Cardiac fibroblast (primary cell): ENCODE measurements at places on chromosomes 3 and 15.

DNA sequence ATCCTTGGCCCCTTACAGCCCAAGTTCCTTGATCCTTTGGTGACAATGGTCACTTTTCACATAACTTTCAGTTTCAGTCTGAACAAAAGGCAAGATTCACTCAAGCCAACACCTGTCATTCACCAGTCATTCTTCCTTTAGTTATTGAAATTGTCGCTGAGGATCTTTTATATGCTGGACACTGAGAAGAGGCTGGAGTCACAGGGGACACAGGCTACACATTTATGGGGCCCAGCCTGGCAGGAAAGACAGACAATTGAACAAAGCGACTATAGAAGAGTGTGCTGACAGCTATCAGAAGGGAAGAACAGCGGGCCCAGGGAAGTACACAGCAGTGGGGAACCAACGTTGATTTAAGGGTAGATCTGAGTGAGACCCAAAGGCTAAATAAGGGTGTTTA lies 69.8 kb upstream of the PROK2 start:
- DNase-seq, result no peak

- DNase-seq, result peak; percentile 2
These were observed 61.1 kb downstream of the FEZF2 start for GRCh38 chr3:62312201-62312600.

GRCh38 chr3:43364926-43365325 lies 78.6 kb downstream of the SNRK start:
- no peak for DNase-seq

GRCh38 chr3:90010341-90010740 lies 902.9 kb downstream of the EPHA3 start:
- DNase-seq, result peak; percentile 92

GRCh38 chr3:86937306-86937791 lies 53.6 kb downstream of the VGLL3 start:
- DNase-seq, result peak; percentile 87

DNA sequence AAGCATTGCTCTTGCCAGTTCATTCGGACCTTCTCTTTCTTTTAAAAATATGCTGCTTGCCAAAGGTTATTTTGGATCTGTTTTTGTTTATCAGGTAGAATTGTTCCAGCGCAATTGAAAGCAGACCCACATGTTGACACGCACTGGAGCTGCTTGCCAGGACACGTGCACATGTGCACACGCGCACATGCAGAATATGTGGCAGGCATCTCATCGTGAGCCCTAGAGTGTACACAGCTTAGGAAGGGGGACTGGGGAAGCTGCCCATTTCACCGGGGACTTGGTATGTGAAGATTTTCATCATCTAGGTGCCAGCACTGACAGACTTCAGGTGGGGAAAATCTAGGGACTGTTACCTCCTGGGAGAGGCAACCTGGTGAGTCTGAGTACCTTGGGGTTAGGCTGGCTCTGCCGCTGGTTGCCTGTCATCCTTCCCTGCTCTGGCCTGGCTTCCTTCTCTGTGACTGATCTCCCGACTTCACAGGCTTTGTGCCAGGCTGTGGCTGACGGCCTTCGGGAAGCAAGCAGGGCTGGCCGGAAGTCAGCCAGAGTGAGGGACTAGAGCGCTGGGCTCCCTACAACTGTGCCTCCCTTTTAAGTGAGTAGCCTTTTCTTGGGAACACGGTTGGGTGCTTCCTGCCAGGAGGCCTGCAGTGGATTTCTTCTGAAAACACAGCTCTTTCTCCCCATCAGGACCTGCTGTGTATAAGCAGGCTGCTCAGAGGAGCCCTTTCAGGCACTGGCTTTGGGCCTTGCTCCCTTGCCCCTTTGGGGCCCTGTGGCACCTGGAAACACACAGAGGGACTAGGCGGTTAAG lies 129.3 kb downstream of the EEFSEC start:
- peak; percentile 64 for DNase-seq

GRCh38 chr15:72344602-72345001 lies 24.6 kb upstream of the CELF6 start:
- DNase-seq, result no peak

DNA sequence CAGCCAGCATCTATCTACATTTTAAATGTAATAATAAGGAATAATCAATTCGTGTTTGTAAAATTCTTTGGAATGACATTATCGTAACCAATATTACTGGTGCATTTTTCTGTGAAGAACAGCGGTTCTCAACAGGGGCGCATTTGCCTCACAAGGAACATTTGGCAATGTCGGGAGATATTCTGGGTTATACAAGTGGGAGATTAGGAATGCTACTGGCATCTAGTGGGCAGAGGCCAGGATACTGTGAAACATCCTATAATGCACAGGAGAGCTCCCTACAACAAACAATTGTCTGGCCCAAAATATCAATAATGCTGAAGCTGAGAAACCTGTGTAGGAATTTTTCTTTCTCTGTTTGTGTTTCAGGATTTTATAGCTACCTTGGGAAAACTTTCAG lies 25.0 kb downstream of the ACP3 start:
- peak; percentile 67 for DNase-seq

DNA sequence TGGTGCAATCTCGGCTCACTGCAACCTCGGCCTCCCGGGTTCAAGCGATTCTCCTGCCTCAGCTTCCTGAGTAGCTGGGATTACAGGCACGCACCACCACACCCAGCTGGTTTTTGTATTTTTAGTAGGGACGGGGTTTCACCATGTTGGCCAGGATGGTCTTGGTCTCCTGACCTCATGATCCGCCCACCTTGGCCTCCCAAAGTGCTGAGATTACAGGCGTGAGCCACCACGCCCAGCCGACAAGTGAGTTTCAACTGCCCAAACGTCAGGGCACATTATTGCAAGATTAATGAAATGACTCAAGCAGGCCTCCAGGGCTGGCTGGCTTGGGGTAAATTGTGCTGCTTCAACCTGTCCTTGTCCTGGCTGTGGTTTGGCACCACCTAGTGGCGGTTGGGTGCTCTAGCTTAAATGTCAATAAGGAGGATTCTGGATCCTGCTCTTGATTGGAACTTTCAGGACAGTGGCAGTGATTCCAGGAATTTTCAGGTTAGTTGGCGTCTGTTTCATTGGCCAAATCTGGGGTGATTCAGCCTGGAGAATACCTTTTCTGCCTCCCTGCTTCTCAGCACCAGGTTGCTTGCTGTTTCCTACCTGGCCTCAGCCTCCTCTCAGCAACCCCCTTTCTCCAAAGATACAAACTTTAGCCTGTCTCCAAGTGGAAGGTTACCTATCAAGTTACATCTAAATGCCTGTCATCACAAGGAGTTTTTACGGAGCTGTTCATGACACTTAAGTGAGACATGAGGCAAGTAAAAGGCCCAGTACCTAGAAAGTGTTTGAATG lies 32.4 kb upstream of the SACM1L start:
- DNase-seq, result peak; percentile 99

DNA sequence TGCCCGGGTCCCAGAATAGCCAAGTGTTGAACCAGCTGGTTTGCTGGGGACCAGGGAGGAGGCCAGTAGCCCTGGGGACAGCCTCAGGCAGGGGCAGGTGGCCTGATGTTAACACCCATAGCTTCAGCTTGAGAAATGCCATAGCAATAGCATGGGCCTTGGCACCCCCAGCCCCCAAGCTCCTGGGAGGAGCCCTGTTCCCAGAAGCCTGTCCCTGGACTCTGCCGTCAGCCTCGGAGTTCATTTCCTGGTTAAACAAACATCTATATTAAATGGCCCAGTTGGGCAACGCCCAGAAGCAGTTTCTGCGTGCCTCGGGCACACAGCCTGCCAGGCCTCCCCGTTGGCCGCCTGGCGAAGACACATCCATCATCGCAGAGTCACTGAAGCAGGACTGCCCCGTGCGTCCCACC lies 58.2 kb downstream of the FGD5 start:
- no peak for DNase-seq

- no peak for DNase-seq
These were observed 42.5 kb downstream of the GLB1 start for GRCh38 chr3:33054100-33055092.

DNA sequence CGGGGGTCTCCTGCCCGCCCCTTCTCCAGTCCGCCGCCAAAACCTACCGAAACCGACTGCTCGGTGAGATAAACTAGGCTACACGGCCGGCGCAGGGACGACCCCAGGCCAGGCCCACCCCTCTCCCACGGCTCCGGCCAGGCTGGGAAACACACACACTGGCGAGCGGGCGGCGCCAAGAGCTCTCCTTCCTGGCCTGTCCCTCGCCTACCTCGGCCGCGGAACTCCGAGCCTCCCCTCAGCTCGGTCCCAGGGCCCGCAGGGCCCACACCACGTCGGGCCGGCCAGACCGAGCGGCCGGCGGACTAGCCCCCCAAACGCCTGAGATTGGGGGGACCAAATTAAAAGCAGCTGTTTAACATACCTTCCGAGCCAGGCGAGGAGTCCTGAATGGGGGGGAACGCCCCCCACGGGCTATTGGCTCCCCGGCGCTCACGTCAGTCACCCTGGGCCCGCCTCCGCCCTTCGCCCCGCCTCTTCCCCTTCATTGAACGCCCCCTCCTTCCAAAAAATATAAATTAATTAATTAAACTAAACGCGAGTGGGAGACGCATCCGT lies 4.0 kb upstream of the SIN3A start:
- peak; percentile 77 for DNase-seq

DNA sequence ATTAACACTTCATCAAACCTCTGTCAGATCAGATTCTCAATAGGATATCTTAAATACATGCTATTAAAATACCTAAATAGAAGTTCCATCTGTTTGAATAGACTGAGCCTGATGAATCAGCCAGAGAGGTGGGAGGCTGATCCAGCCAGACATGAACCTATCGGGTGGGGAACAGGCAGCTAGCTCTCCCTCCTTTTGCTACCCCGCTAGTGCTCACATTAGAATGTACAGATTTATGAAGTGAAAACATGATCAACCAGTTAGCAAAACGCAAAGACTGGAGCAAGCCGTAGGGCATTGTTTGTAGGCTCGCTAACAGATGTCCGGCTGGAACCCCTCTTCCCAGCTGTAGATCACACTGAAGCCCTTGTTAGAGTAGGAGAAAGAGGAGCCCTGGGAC lies 54.4 kb downstream of the GTF2E1 start:
- DNase-seq, result no peak

DNA sequence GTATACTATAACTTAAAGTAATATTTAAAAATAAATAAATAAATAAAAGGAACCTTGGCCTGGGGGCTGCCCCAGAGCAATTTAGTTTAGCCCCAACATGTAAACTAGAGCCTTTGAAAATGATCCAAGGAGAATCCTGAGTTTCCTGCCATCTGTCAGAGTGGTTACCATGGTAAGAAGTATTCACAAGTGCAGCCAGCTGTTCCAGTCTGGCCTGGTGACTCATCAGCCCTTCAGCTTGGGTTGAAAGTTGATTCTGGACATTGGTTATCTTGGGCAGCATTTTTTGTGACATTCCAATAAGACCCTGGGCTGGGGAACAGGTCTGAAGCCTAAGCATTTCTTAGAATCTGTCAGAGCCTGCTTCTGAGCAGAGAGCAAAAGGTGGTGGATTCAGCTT lies 72.7 kb upstream of the LRTM1 start:
- peak; percentile 85 for DNase-seq

GRCh38 chr3:50161320-50161719 lies 6.2 kb downstream of the SEMA3F start:
- DNase-seq, result no peak

DNA sequence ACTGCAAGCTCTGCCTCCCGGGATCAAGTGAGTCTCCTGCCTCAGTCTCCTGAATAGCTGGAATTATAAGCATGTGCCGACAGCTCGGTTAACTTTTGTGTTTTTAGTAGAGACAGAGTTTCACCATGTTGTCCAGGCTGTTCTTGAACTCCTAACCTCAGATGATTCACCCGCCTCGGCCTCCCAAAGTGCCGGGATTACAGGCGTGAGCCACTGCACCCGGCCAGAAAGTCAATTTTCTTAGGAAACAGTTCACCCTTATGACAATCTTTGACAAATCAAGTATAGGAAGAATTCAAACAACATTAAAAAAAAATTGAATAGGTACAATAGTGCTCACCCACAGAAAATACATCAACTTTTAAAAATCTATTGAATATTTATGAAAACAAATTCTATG lies 23.6 kb upstream of the DUT start:
- DNase-seq, result peak; percentile 31

- no peak for DNase-seq
These were observed 49.4 kb upstream of the HES1 start for GRCh38 chr3:194086388-194087075.

DNA sequence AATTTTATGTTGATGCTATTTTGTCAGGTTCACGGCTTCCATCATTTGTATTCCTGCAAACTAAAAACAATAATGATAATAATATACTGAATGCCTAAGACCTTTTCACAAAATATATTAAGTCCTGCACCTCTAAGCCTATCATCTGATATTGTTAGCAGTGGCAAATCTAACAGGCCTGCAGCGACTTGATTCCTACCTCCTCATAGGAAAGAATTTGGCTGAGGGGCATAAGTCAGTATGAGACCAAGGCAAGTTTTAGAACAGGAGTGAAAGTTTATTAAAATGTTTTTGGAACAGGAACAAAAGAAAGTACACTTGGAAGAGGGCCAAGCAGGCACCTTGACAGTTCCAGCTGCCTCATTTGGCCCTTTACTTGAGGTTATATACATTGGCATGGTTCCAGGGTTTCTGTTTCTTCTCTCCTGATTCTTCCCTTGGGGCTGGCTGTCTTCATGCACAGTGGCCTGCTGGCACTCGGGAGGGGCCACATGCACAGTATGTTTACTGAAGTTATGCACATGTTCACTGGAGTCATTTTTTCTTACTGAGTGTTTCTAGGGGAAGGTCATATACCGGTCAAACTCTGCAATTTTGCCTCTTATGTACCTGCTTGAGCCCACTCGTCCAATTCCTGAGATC lies 418.1 kb downstream of the EPHA6 start:
- no peak for DNase-seq

GRCh38 chr3:49427586-49427985 lies 1.5 kb downstream of the NICN1 start:
- no peak for DNase-seq

DNA sequence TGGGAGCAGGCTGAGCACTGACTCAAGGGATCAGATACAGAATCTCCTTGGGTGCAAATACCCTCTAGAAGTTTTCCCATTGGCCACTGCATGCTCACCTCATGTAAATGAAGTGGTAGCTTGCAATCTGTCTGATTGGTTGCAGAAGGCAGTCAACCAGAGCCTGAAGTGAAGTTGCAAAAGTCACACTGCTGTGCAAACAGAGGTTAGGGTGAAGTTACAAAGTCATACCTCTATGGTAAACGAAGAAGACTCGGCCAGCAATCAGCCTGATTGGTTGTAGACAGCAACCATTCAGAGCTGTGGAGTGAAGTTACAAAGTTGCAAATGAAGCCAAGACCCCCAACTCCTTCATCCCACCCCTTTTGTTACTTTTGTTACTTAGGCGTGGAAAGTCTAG lies 27.1 kb downstream of the STARD9 start:
- DNase-seq, result no peak

- no peak for DNase-seq
These were observed 39.2 kb upstream of the RBP1 start for GRCh38 chr3:139578783-139579182.
